ENCODE measurements at places on chromosomes 1 and 21.

- DNase-seq, result peak; percentile 66
Measured at GRCh38 chr1:176795929-176796328, 333.0 kb downstream of the PAPPA2 start.

DNA sequence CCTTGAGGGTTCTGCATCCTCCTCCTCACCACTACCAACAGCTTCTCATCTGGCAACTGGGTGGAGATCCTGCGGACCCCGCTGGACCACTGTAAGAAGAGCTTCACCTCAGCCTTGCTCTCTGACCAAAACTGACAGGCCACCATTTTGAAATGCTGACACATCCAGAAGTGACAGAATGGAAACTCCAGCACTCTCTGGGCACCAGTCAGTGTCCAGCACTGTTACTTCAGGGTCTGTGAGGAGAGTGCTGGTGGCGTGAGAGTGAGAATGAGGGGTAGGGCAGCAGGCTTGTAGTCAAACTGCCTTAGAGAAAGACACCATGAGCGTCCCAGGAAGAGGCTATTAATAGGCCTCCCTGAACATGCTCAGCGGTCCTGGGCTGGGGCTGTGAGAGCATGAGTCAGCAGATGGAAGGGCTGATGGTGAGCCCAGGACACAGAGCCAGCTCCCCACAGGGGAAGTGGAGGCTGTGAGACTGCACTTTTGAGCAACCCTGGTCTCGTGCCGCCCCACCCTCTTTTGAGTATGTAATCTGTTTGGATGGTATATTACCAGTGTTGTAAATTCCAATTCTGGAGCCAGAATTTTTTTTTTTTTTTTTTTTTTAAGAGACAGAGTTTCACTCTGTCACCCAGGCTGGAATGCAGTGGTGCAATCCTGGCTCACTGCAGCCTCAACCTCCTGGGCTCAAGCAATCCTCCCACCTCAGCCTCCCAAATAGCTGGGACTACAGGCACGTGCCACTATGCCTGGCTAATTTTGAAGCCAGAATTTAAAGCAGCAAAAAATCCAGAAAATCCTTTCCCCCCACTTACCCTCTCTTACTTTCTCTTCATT lies 34.4 kb upstream of the SLC30A1 start:
- peak; percentile 94 for DNase-seq

DNA sequence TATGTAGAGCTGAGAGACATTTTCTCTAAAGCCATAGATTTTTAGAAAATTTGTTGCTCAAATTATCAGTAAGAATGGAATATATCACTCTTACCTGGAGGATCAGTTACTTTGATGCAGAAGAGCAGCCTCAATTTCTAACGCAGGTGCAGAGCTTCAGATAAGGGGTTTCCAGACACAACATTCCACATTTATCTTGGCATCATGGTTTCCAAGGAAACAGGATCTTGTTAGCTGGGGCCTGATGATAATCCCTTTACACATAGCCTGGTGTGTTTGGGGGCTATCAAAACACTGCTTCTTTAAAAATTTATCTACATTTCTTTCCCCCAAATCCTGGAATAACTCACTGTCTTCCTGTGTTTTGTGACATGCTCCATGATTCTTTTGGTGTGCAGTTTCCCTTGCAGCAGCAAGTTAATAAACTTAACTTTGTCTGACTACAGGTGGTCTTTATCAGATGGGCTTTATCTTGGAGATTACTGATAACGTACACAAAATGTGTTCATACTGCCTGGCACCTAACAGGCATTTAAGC lies 2.7 kb upstream of the STX12 start:
- no peak for DNase-seq

GRCh38 chr1:233639611-233640010 lies 25.7 kb downstream of the KCNK1 start:
- DNase-seq, result no peak

DNA sequence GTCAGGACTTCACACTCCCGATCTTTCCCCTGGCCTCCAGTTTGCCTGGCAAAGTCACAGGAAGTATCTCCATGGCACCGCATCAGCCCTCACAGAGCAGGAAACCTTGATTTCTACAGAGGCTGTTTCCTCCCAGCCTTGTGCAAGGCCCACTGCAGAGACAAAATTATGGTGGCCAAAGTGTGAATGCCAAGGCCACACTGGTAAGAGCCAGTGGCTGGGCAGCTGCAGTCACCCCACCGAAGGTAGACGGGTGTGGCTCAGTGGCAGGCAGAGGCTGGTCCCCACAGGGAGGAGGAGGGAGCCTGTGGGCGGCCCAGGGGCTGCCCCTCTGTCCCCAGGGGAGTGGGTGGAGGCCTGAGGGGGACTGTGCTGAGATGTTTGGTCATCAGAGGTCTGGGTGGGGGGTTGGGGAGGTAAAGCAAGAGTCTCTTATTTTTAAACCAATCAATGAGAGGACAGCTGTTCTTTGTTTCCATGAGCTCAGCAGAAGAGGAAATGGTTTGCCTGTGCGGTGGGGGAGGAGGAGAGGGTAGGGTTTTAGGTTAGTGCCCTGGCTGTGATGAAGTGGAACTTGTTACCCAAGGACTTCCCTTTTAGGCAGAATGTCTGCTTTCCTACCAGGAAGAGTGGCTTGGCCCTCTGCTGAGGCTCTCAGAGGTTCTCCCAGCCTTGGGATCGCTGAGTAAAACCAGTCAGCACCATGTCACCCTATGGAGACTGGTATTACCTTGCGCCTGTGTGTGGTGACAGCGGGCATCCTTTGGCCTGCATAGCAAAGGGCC lies 18.0 kb upstream of the BTG2 start:
- DNase-seq, result no peak

DNA sequence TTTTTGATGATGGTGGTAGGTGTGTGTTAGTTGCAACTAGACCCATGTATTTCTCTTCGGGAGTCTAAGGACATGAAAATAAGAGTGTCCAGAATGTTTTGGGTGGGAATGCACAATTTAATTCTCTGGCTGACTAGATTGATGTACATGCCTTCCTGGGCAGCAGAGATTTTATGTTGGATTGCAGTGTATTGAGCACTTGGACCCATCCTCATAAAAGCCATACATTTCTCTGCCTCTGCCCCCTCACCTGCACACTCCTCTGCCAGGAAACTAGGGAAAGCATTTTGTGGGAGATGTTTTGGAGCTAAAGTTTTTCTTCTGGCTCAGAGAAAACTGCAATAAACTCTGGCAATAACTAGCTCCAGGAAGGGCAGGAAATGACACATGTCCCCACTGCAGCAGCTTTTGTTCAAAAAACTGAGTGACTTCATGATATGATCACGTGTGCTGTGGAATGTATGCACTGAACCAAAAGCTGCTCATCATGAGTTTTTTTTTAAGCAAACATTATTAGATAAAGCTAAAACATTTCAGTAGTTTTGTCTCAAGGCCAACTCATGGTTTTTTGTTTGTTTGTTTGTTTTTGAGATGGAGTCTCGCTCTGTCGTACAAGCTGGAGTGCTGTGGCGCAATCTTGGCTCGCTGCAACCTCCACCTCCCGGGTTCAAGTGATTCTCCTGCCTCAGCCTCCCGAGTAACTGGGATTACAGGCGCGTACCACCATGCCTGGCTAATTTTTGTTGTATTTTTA lies 17.6 kb downstream of the RIT1 start:
- peak; percentile 92 for DNase-seq

DNA sequence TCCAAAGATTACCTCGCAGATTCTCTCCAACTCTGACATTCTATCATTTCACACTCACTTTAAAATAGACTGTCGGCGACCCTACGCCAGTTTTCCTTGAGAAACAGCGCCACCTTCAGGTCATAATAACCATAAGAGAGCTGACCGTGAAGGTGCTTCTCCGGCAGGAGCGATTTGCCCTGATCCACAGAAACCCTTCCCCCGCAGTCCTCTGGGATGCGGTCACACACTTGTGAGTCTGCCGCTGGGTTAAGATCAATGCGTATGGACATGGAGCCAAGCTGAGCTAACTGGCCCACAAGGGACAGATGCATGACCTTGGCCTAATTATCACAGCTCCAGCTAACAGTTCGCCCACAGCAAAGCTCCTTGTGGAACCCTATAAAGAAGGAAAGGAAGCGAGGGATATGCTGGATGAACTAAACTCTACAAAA lies 32.8 kb upstream of the IFNAR2 start:
- peak; percentile 47 for DNase-seq

- DNase-seq, result peak; percentile 55
Measured at GRCh38 chr1:88983791-88984559, 8.5 kb downstream of the KYAT3 start.

Data from AG08395 (cell line).